Cortex of kidney (tissue), 1 donor: ENCODE measurements at places on chromosomes 6 and 20.

- no peak for DNase-seq
These were observed 81.8 kb upstream of the GPR6 start for GRCh38 chr6:109896341-109896740.

DNA sequence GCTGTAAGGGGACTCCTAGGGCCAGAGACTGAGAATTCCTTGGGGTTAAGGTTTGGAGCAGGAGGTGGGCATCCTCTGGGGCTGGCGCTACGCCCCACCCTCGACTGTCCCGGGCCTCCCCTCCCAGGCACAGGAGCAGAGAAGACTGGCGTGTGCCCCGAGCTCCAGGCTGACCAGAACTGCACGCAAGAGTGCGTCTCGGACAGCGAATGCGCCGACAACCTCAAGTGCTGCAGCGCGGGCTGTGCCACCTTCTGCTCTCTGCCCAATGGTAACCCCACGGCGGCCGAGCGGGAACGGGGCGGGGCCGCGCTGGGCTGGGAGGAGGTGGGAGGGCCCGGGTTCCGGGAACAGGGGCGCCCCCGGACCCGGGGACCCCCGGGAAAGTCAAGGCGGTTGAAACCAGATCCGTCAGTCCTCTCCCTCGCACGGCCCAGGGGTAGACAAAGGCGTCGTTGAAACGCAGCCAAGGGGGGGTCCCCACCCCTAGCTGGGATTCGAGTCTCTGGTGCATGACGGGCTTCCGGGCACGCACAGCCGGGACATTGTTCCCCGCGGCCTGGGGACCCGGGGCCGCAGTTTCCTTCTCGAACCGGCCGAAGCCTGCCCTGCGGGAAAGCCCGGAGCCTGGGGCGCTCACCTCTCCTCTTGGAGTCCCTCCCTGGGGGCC is 844 bp downstream of the WFDC2 start:
- DNase-seq, result no peak

GRCh38 chr6:75524322-75524972 is 30.8 kb upstream of the FILIP1 start:
- no peak for DNase-seq

GRCh38 chr20:49479785-49480184 is 2.7 kb downstream of the KCNB1 start:
- DNase-seq, result no peak

DNA sequence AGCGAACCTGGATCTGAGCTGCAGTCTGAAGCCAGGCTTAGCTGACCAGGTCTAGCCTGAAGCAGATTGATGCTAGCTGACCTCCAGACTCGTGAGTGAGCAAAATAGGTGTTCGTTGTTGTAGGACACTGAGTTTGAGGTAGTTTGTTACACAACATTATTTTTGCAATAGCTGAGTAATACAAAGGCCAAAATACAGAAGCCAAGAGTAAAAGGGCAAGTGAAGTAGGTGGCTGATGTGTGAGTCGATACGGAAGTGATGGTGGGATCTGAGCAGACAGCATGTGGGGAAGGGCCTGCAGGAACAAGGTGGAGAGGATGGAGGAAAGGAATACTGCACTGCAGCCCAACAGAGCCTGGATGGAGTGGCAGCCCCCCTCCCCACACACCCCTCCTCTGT is 8.5 kb upstream of the SPATS1 start:
- DNase-seq, result no peak

DNA sequence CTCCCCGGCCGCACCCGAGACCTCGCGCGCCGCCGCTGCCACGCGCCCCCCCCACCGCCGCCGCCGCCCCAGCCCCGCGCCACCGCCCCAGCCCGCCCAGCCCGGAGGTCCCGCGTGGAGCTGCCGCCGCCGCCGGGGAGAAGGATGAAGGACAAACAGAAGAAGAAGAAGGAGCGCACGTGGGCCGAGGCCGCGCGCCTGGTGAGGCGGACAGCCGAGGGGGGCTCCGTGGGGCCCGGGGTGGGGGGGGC is 426 bp downstream of the ASXL1 start:
- no peak for DNase-seq

- no peak for DNase-seq
These were observed 25.1 kb upstream of the CCR6 start for GRCh38 chr6:167097770-167098169.

DNA sequence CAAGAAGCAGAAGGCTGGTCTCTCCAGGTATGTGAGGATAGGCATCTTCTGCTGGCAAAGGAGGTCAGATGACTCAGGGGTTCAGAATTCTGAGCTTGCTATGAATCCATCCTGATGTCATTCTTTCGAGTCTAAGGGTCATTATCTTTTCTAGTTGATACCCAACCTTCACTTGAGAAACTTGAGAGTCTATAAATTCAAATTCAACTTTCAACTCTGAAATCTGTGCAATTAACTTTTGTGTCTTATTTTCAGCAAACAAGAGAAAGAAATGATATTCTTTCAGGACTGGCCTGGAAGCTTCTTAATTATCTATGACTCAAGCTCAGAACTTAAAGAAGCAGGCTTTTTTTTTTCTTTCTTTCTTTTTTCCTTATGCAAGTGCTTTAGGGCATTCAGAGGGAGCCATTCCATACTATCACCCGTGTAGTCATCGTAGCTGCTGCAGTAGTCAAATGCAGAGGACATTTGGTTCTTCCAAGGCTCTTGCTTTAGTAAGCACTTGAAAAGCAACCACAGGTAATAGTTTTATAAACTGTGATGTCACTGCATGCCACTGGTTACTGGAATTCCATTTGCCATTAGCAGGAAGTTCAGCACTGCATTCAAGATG is 93.0 kb downstream of the ADTRP start:
- no peak for DNase-seq

GRCh38 chr6:140001821-140002341 is 627.4 kb upstream of the CITED2 start:
- DNase-seq, result no peak

GRCh38 chr6:113339209-113339608 is 517.9 kb upstream of the MARCKS start:
- no peak for DNase-seq

DNA sequence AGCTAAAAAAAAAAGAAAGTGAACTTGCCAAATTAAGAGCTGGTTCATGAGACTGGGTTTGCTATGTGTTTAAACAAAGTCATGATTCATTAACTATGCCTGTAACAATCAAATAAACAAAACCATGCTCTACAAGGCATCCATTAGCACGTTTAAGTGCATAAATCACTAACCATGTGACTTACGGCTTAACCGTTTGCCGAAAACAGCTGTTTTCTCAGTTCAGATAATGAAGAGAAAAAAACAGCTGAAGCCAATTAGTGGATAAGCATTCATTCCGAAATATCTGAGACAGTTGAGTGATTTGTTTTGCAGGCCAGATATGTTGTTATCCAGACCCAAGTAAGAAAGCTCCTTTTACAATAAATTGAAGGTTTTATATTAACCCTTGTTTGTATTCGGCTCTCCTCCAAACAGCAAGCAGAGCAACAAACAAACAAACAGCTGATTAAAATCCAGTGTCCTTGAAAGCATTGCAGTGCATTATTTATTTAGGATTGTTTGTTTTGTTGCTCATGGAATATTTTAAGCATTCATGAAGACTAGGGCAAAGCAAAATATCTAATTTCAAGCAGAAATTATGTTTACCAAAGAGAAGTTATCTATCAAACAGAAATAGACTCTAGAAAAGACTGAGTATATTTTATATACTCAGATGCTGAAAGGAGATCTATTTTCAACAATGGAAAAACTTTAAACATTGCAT is 343.5 kb downstream of the RFPL4B start:
- DNase-seq, result no peak

- no peak for DNase-seq
These were observed 1.3 kb downstream of the LSM14B start for GRCh38 chr20:62123450-62124118.

GRCh38 chr20:45080867-45081624 is 19.9 kb downstream of the KCNS1 start:
- DNase-seq, result no peak
